LNCaP clone FGC (cell line): ENCODE measurements at places on chromosomes 1 and 21.

GRCh38 chr1:206526064-206526911 is 19.0 kb downstream of the RASSF5 start:
- DNase-seq, result no peak

- DNase-seq, result no peak
These were observed 105.5 kb upstream of the TARDBP start for GRCh38 chr1:10906866-10907519.

GRCh38 chr1:168096296-168097165 is 40.2 kb downstream of the GPR161 start:
- DNase-seq, result no peak

DNA sequence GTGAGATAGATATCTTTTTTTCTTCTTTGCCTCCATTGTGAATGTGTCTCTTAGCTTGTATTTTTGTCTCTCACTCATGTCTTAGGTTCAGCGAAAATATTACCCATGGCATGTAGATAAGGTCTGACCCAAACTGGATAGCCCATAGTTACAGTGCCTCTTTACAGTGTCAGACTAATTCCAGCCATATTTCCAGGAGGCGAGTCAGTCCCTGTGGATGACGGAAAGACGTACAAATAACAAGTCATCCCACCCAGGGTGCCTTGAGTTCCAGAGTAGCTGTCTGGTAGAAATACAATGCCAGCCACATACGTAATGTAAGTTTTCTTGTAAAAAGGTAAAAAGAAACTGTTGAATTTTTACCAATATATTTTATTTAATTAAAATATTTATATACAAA is 157.3 kb downstream of the ZNF281 start:
- no peak for DNase-seq

GRCh38 chr1:229448845-229449244 is 15.0 kb upstream of the ACTA1 start:
- no peak for DNase-seq

DNA sequence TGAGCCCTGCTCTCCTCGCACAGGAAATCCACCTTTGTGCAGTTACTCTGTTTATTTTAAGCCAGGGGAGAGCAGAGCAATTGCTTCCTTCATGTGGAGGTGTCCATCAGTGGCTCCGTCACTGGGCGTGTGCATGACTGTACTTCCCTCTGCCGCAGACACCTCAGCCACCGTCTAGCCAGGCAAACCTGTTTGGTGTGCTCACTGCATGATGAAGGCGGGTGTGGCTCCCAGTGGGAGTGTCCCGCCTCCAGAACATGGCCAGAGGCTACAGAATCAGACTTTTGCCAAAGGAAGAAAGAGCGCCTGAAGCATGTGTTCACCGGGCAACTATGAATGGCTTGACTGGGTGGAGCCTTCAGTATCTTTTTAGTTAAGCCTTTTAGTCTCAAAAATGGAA is 26.1 kb upstream of the LAMC2 start:
- peak; percentile 97 for DNase-seq

- DNase-seq, result no peak
These were observed 48.6 kb downstream of the WNT2B start for GRCh38 chr1:112557385-112557784.

GRCh38 chr1:221435504-221435904 is 306.4 kb downstream of the DUSP10 start:
- DNase-seq, result peak; percentile 10

- no peak for DNase-seq
These were observed 44.4 kb downstream of the CACHD1 start for GRCh38 chr1:64514197-64514765.

GRCh38 chr1:1013922-1014648 is 788 bp downstream of the ISG15 start:
- DNase-seq, result no peak

GRCh38 chr1:10736634-10737586 is 59.5 kb downstream of the CASZ1 start:
- DNase-seq, result no peak

GRCh38 chr1:183736343-183736742 is 68.6 kb upstream of the RGL1 start:
- DNase-seq, result no peak

GRCh38 chr1:246544001-246544400 is 22.1 kb downstream of the TFB2M start:
- no peak for DNase-seq

GRCh38 chr1:212491454-212491853 is 58.7 kb downstream of the NENF start:
- no peak for DNase-seq

DNA sequence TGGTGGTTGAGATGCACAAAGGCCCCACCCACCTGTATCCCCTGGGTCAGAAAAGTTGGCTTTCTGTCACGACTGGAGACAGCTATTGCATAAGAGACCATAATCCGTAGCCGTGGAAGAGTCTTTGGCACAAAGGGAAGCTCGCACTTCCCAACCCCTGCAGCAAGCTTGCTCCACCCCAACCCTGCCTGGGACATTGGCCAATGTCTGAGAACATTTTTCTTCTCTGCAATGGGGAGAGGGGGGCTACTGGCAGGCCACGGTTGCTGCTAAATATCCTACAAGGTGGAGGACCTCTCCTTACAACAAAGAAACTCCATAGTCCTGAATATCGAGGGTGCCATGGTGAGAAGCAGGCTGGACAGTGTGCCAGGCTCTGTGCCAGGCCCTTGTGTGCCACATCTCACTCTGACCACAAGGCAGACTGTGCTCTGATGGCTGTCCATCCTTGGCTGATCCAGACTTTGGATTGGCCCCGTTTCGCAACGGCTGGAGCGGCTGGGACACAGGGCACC is 104.1 kb downstream of the CSMD2 start:
- no peak for DNase-seq

DNA sequence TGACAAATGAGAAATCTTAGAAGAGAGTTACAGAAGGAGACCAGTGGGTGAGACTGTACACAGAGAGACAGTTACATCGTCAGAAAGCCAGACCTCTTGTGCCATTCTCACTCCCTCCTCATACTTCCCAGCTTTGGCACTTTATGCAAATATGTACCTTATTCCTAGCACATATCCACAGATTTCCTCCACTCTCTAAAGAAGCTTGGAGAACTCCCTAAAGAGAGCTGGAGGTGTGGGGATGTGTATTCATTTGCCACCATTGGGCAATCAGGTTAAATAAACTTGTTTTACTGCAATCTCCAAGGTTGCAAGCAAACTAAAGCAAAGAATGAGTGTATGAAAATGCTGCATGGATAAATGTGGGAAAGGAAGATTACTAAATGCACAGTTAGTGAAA is 380.9 kb upstream of the PRMT6 start:
- no peak for DNase-seq

DNA sequence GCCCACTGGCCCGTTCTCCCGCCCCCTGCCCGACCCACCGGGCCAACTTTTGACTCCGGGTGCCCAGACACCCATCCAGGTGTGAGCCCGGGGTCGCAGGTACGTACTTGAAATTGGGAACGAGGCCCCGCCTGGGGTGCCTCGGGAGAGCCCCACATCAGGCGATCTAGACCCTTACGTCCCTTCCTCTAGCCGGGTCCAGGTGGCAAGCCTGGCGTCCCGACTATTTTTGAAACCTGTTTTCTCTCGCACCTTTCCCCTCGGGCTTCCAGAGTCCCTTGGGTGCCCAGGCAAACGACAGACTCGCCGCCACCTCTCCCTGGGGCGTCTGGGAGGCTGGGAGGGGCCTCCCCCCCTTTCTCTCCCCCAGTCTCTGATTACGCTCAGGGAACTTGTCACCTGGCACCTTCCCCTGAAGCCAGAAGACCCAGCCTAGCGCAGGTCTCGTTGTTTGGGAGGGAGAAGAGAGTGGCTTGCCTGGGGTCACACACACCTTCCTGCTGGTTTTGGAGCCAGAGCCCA is 898 bp downstream of the LDLRAP1 start:
- no peak for DNase-seq

DNA sequence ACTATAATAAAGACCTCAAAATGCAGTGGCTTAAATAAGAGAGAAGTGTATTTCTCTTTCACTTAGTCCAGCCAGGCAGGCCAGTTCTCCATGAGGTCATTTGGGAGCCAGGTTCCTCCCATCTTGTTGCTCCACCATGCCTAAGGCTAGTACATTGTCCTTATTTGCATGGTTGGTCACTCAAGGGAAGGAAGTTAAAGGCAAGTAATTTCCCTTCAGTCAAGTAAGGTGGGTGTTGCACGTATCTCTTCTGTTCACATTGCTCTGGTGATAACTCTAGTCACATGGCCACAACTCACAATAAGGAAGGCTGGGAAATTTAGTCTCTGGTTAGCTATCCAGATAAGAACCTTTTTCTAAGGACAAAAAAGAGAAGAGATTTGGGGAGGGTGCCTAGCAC is 27.2 kb upstream of the TADA1 start:
- no peak for DNase-seq

DNA sequence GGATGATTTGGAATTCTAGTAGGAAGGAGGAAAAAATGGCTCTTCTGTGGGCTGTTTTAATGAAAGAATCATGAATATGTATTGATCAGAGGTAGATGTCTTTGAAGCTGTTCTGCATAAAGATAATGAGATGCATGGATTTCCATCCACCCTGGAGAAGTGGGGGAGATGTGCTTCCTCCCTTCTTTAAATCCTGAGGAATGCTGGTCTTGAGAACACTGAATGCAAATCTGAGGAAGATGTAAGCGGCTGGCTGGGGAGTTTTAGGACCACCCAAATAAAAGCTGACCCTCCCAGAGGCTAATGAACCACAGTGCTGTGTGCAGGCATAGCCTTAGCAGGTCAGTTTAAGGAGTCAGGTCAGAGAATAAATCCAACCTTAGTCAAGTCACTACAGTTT is 37.3 kb downstream of the ZMYND12 start:
- no peak for DNase-seq

- DNase-seq, result no peak
These were observed 199.7 kb downstream of the CAMTA1 start for GRCh38 chr1:6984986-6985385.

DNA sequence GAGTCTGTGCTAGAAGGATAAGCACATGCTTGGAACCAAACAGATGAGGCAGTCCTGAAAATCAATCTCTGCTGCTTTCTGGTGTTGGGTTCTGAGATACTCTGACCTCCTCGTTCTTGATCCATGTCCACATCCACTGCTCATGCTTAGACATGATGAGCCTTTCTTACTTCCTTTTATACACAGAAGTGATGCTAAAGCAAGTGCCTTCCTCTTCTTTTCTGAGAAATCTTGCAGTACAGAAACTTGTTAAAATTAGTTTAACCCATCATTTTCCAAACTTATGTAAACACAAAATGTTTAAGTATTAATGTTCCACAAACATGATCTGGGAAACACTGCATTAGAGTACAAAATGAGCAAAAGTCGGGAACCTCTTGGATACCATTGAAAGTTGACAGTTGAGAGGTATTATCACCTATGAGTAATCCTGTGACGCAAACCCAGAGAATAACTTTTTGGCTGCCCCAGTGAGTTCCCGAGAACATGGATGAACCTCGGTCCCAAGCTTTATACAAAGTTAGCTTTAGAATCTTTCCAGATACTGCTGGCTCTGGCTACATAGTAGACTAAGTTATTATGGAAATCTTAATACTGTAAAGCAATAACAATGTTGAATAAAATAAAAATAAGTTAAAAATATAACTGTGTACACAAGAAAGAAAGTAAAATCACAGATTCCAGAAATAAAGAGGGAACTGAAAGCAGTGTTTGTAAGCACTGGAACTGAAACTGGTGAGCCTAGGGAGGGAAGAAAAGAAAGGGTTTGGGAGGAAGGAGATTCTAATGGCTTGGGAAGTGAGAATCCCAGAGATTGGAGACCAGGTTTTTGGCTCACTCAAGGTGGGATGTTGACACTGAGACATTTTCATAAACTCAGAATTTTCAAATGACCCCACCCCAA is 429.3 kb upstream of the RUNX1 start:
- DNase-seq, result no peak

DNA sequence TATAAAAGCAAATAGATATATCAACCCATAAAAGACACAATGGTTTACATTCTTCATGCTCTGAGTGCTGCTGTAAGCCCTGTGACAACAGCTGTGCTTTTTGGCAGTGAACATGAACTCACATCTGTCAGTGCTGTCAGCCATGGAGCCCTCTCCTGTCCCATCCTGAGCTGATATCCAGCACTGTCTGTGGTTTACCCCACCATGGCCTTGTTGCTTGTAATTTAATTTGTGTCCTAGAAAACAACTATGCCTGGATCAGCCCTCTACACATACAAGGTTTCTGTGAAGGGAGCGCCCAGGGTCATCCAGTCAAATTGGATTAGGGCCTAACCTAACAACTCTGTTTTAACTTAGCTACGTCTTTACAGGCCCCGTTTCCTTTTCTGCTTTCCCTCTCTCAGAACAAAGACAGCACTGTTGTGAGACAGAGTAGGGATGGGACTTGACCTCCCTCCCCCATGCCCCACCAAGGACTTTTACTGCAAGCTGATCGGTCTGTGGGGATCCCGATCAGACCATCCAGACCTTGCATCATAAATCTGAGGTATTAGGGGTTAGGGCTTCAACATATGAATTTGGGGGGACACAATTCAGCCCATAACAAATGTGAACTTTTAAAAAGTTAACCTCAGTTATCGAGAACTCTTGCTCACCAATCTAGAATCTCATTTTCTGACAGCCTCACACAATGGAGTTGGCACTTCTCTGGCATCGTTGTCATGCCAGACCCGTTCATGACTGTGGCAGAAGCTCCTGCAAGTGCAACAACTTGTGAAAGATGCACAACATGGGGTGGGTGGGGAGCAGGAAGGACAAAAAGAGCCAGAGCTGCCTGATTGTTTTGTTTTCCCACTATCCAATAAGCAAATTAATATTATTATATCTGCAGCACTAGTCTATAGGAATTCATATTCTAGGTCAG is 16.4 kb upstream of the SLC44A3 start:
- peak; percentile 31 for DNase-seq

- no peak for DNase-seq
These were observed 8.1 kb downstream of the COL18A1 start for GRCh38 chr21:45412909-45413611.

GRCh38 chr1:83958704-83959103 is 40.2 kb downstream of the TTLL7 start:
- DNase-seq, result no peak

DNA sequence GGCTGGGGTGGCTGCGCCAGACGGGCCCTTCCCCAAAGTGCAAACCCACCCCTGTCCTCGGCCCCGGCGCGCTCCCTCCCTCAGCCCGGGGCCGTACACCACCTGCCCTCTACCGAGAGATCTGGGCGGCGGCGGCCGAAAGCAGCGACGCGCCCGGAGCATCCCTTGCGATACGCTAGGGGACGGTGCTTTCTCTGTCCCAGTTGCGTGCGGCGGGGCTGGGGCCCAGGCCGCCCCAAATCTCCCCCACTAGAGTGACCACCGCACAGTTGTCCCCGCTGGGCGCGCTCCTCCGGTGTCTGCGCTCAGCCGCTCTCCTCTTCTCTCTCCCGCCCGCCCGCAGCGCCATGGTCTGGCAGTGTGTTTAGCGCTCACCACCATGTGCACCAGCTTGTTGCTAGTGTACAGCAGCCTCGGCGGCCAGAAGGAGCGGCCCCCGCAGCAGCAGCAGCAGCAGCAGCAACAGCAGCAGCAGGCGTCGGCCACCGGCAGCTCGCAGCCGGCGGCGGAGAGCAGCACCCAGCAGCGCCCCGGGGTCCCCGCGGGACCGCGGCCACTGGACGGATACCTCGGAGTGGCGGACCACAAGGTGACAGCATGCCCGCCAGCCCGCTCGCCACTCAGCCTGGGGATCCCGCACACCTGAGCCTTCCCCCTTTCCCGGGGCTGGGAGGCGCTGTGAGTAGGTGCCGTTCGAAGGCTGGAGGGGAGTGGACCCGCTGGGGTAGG is 1.0 kb downstream of the ST6GALNAC5 start:
- no peak for DNase-seq

GRCh38 chr1:48785869-48786268 is 9.2 kb upstream of the BEND5 start:
- no peak for DNase-seq

GRCh38 chr1:29860056-29860455 is 623.7 kb downstream of the PTPRU start:
- no peak for DNase-seq
